ENCODE measurements at places on chromosomes 16 and 17.

- DNase-seq: no peak
These were observed 1.7 kb upstream of the GCGR start for GRCh38 chr17:81802048-81802758.

DNA sequence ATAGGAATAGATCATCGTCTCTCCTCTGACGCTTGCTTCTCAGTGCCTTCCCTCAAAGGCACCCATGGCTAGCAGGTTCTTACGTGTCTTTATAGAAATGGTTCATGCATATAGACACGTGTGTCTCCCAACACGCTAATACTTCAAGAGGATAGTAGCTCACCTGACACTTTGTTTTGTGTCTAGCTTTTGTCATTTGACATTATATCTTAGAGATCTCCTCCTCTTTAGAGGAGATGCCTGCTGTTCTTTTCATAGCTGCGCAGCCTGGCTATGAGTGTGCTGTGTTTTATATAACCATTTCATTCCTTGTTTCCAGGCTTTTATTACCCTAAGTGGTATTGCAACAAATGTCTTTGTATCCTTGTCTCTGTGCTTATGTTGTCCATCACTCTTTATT lies 411.7 kb downstream of the CPPED1 start:
- DNase-seq: no peak

GRCh38 chr16:90046122-90046970 lies 27.1 kb upstream of the DBNDD1 start:
- DNase-seq: no peak

GRCh38 chr16:51825779-51826178 lies 674.7 kb upstream of the SALL1 start:
- DNase-seq: no peak

DNA sequence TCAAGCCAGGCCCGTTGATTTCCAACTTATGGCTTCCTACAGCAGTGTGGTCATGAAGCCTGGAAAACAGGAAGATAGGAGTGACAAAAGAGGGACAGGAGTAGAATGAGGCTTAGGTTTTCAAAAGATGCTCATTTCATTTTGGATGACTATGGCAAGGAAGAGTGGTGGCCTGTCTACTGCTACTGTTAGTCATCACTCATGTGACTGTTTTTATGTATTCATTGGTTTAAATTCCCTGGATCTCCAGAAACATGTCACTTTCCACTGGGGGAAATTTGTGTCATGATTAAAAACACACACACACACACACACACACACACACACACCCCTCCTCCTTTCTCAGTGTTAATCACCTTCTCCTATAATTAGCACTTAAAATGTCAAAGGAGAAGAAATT lies 1.1 kb upstream of the CYLD start:
- no peak for DNase-seq

DNA sequence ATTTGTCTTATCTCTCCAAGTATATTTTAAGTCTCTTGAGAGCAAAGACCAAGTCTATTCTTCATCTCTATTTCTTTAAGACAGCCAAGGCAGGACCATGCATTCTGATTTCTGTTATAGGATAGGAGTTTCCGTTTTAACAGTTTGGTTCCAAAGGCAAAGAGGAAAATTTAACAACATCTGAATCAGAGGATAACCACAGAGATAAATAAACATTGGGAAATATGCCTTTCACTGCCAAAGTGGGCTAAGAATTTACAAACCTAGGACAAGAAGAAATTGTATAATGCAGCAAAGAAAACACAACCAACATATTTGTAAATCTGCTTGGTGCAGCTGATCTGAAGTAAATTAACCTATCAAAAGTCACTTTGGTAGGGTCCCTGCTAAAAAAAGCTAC lies 37.7 kb downstream of the USP32 start:
- DNase-seq: no peak

DNA sequence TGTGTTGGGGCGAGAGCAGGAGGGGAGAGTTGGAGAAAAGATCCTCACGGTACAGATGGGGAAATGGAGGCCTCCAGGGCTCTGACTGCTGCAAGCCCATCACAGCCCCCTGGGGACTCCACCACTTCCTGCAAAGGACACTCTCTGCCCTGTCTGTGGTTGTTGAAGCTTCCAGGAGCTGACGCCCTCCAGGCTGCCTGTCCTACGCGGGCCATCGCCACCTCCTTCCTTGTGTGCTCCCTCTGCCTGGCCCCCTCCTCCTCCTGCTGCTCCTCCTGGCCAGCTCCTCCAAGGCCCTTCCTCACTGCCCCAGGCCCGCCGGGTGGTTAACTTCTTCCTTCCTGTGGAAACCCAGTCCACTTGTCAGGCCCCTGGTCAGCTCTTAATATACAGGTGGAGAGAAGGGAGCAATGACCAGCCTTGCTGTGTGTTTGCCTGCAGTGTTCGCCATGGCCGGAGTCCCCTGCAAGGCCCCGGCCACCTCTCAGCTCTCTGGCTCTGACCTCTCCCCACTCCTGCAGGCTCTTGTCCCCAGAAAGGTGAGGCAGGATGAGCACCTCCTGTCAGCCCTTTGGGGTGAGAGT lies 18.4 kb upstream of the STAC2 start:
- peak; percentile 9 for DNase-seq

GRCh38 chr16:17803625-17804410 lies 333.1 kb upstream of the XYLT1 start:
- no peak for DNase-seq

GRCh38 chr16:78437352-78437968 lies 338.0 kb downstream of the WWOX start:
- peak; percentile 52 for DNase-seq

- peak; percentile 26 for DNase-seq
These were observed 14.1 kb downstream of the MAP3K14 start for GRCh38 chr17:45302649-45303173.

- no peak for DNase-seq
These were observed 4.0 kb upstream of the FASN start for GRCh38 chr17:82101767-82102679.
